ENCODE measurements at places on chromosomes 12 and 14. TPM values are rescaled to one million over a fixed set of nuclear protein-coding genes. Genes with fewer than 3 reads are reported as not detected.

DNA sequence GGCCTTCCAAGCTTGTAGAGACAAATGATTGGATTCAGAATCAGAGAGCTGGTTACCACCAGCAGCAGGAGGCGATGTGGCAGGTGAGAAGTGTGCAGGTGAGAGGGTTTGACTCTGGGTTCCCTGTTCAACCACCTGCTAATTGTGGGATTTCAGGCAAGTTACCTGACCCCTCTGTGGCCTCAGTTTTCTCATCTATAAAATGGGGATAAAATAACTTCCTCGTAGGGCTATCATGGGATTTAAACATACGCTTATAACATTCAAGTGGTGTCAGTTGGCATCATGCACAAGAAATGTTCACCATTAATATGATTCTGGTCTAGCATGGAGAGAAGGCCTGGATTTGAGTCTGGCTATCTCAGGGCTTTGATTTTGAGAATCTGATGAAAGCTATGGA is 143.8 kb upstream of the MYL2 start:
- H3K27ac ChIP-seq: no peak overlapping the region
- peaks cover 37% of the 10 kb centered on the region for H3K4me1 ChIP-seq
- H3K36me3 ChIP-seq: no peaks in the 10 kb centered on the region

GRCh38 chr12:30427555-30427954 is 268.1 kb downstream of the IPO8 start:
- H3K27me3 ChIP-seq: peaks cover 5% of the 10 kb centered on the region
- no peak overlapping the region for H3K27ac ChIP-seq
- H3K4me1 ChIP-seq: no peaks in the 10 kb centered on the region

- H3K27ac ChIP-seq: peak overlapping the region; percentile 82
- peaks cover 34% of the 10 kb centered on the region for H3K4me1 ChIP-seq
- H3K4me3 ChIP-seq: no peak overlapping the region
Measured at GRCh38 chr14:35406506-35407305, 2.2 kb upstream of the NFKBIA start.

- no peak for DNase-seq
- H3K4me3 ChIP-seq: no peak overlapping the region
- H3K27me3 ChIP-seq: no peaks in the 10 kb centered on the region
- H3K4me1 ChIP-seq: peaks cover 12% of the 10 kb centered on the region
- no peaks in the 10 kb centered on the region for H3K36me3 ChIP-seq
Measured at GRCh38 chr12:100995201-100995600, 200.6 kb downstream of the ANO4 start.

DNA sequence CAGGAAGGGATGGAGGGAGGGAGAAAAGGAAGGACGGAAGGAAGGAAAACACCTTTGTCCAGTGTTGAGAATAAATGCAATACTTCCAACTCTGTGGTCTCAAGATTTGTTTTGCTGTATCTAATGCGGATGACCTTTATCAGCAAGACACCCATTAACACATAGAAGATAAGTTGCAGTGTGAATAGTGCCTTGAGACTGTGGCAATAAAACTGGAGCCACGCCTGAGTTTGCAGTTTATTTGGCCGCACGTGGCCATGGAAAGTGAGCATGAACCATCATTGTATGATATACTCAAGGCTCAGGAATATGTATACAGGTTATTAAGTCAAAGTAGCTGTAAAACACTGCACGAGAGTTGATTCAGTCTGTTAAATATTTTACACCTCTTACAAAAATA is 113.6 kb upstream of the EEA1 start:
- no peak for DNase-seq
- H3K4me1 ChIP-seq: peaks cover 3% of the 10 kb centered on the region
- no peaks in the 10 kb centered on the region for H3K36me3 ChIP-seq
- H3K27me3 ChIP-seq: no peaks in the 10 kb centered on the region
- no peak overlapping the region for H3K4me3 ChIP-seq

DNA sequence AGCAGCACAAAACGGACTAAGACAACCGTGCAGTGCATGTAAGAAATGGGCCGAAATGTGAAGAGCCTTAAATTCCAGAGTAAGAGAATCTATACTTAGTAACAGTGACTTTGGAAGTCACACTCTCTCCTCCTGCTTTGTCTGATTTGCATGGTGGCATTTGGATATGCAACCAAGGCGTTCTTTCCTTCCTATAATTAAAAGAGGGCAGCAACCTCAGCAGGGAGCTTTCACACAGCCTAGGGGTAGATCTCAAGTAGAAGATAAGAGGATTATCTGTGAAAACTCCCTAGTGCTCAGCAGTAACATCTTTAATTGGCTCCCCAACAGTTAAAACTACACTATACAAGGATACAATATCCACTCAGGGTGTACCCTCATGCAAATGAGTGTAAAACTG is 16.5 kb downstream of the GMFB start:
- H3K4me3 ChIP-seq: no peak overlapping the region
- peaks cover 20% of the 10 kb centered on the region for H3K36me3 ChIP-seq

- H3K27ac ChIP-seq: no peak overlapping the region
- H3K4me3 ChIP-seq: no peak overlapping the region
- peaks cover 5% of the 10 kb centered on the region for H3K27me3 ChIP-seq
- H3K36me3 ChIP-seq: peaks cover 5% of the 10 kb centered on the region
- DNase-seq: no peak
Measured at GRCh38 chr12:98983647-98984046, 338.6 kb downstream of the APAF1 start.

DNA sequence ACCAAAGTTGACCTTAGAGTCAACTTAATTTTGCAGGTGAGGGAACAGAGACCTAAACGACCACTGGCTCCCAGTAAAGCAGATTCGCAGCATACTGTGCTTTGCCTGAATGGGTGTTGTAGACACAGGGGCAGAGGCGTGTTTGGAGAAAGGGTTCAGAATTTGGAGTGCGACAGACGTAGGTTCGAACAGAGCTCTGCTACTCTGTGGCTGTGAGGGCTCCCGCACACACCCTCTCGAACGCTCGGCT is 243 bp upstream of the TOMM20L start:
- peak overlapping the region; percentile 61 for H3K4me3 ChIP-seq
- H3K4me1 ChIP-seq: peaks cover 31% of the 10 kb centered on the region
- no peaks in the 10 kb centered on the region for H3K36me3 ChIP-seq
- peaks cover 31% of the 10 kb centered on the region for H3K27me3 ChIP-seq
- no peak overlapping the region for H3K27ac ChIP-seq

The SLC17A8 gene
- total RNA-seq: 0.26 TPM

The OVCH1 gene
- 0.25 TPM for total RNA-seq

The C12orf60 gene
- total RNA-seq: 1.8 TPM

The ACIN1 gene
- 196 TPM for total RNA-seq

The BCL11B gene
- 9.1 TPM for total RNA-seq

The LRRC10 gene
- not detected for total RNA-seq
